ENCODE measurements at places on chromosomes 13 and 19.
A peak's percentile ranks its signal among the peaks of the same experiment; 100 is the strongest.

GRCh38 chr19:46350029-46350757 lies 3.3 kb downstream of the PPP5C start:
- DNase-seq = peak; percentile 13

DNA sequence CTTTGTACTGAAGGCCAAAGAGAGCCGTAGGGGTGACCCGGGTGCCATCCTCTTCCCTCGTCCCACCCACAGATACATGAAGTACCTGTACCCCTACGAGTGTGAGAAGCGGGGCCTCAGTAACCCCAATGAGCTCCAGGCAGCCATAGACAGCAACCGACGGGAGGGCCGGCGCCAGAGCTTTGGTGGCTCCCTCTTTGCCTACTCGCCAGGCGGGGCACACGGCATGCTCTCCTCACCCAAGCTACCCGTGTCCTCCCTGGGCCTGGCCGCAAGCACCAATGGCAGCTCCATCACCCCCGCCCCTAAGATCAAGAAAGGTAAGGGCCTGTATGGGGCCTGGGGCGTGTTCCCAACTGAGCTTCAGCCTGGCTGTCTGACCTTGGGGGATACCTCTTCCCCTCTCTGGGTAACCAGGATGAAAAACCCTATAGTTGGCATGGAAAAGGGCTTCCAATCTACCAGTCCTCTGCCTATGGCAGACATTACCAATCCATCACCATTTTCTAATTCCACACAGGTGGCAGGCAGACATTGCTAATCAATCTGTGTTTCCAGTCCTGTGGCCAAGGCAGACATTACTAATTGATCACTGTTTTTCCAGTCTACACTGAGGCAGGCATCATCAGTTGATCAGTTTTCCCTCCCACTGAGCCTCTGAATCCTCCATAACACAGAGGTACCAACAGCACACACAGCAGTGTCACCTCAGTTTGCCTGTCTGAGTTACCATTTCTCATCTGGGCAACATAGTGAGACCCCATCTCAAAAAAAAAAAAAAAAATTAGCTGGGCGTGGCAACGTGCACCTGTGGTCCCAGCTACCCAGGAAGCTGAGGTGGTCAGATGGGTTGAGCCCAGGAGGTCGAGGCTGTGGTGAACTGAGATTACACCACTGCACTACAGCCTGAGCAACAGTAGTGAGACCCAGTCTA lies 19.1 kb upstream of the WDR18 start:
- no peak for DNase-seq

GRCh38 chr19:47376589-47377144 lies 27.6 kb downstream of the DHX34 start:
- no peak for DNase-seq

- no peak for DNase-seq
Observed at GRCh38 chr19:5829567-5830310, 9.8 kb downstream of the FUT6 start.

GRCh38 chr13:114339857-114340534 lies 25.7 kb downstream of the CHAMP1 start:
- DNase-seq = peak; percentile 29

DNA sequence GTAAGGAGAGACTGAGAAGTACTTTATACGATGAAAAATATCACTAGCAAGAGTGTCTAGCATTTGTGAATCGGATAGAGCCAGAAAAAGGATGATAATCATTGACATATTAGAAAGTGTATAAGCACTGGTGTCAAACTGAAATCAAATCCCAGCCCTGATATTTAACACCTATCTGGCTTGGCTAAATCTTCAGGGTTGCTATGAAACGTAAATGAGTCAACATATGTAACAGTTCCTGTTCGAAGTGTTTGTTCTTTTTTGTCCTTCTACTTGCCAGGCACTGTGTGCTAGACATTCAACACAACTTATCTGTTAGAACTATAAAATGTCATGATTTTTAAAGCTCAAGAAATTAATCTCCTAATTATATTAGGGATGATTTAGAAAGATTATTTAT lies 40.8 kb downstream of the SERPINE3 start:
- DNase-seq = no peak

- DNase-seq = no peak
Observed at GRCh38 chr13:89227356-89227755, 1556.2 kb downstream of the SLITRK5 start.

- no peak for DNase-seq
Observed at GRCh38 chr19:48720251-48720612, 707 bp upstream of the MAMSTR start.

DNA sequence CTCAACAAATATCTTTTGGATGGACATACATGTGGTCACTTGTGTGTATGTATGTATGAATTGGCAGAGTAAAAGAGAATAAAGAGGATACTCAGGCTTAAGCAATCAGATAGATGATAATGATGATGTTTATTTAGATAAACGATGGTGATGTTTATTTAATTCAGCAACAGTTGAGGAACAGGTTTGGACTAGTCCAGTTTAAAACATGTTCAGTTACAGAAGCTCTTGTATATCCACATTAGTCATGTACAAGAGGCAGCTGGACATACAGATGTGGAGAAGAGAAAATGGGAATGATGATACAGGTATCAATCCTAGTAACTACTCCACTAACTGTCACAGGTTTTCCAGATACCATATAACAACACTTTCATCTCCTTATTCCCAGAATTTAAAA lies 232.1 kb downstream of the DIAPH3 start:
- DNase-seq = no peak

- DNase-seq = no peak
Observed at GRCh38 chr13:50208826-50209335, 193.6 kb downstream of the KCNRG start.

- no peak for DNase-seq
Observed at GRCh38 chr19:17623224-17623935, 64.8 kb downstream of the UNC13A start.

DNA sequence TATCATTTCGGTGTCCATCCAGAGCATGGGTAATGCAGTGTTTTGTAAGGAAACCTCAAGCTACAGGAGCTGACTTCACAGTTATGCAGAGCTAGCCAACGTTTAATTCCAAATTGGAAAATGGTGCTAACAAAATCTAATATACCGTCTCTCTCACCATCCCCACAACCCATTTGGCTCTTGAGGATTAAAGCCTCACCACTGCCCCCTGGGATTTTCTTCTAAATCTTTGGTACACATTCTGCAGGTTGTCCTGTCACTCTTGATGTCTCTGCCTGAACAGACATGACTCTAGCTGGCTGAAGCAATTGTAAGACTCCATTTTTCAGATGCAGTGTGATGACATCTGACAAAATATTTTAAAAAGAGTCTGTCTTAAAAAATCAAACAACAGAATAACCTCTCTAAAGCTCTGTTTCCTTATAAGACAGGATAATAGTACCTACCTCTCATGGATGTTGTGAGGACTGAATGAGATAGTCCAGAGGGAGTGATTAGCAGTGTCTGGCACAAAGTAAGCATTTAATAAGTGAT lies 451.8 kb downstream of the SUCLA2 start:
- no peak for DNase-seq

DNA sequence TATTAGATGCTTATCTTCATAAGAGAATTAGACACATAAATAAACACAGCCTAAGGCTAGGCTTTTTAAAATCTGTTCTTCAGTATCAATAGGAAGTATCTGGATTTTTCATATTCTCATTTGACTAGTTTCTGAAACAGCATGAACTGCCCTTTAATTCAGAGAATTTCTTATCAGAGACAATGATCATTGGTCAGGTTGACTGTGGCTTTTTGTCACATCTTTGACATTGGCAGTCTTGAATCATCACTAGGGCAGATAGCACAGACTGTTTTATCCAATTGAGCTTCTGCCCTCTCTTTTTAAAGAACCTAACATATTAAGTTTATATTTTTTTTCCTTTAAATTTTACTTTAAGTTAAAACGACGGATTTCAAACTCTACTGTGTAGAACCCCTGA lies 59.6 kb downstream of the DPY19L3 start:
- DNase-seq = no peak

GRCh38 chr19:5969476-5969875 lies 8.5 kb downstream of the RANBP3 start:
- DNase-seq = no peak

GRCh38 chr19:751501-752341 lies 809 bp downstream of the MISP start:
- DNase-seq = no peak

- no peak for DNase-seq
Observed at GRCh38 chr19:3097442-3097871, 3.3 kb downstream of the GNA11 start.

GRCh38 chr19:51027873-51028272 lies 1.5 kb upstream of the KLK11 start:
- DNase-seq = no peak

DNA sequence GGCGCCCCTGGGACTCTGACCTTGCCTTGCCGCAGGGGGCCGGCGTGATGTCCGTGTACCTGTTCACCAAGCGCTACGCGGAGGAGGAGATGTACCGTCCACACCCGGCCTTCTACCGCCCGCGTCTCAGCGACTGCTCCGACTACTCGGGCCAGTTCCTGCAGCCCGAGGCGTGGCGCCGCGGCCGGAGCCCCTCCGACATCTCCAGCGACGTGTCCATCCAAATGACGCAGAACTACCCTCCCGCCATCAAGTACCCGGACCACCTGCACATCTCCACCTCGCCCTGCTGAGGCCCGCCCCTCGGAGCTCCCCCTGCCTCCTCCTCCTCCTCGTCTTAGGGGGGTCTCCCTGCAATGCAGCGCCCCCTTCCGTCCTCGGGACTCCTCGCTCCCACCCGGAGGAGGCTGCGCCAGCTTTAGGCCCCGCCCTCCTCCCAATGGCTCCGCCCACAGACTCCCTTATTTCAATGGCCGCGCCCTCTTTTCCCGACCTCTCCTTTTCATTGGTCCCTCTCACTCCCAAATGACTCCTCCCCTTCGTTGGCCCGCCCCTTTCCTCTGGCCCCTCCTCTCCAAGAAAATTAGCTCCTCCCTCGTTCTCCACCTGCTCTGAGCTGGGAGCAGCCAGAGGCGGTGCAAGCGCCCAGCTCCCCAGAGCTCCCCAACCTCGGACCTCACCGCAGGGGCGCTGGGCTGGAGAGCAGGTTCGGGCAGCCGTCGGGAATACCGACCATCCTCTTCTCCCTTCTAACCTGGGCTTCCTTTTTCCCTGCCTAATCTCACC lies 20.5 kb upstream of the CACNG8 start:
- DNase-seq = no peak

GRCh38 chr19:40692212-40692551 lies 1.7 kb upstream of the NUMBL start:
- DNase-seq = no peak

- DNase-seq = no peak
Observed at GRCh38 chr13:27644302-27644701, 22.6 kb downstream of the POLR1D start.

GRCh38 chr13:44971656-44972595 lies 17.3 kb downstream of the NUFIP1 start:
- DNase-seq = no peak

- DNase-seq = peak; percentile 31
Observed at GRCh38 chr19:51690454-51691073, 2.6 kb upstream of the SPACA6 start.

- no peak for DNase-seq
Observed at GRCh38 chr13:31011901-31012654, 79.6 kb downstream of the TEX26 start.

DNA sequence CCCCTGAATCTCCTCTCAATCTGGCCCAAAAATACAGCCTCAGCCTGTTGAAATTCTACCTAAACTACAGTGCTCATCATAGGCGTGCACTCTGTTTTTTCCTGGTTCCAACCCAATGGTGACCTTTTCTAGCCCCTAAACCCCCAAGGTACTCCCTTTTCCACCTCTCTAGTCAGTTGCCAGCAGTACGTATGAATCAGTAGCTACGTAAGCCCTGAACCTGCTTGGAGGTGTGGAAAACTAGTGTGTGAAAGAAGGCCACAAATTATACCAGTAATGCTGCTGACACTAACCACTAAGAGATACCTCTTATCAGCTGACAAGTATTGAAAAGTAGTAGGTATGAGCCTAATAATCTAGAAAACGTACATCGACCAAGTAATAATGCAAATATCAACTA lies 60.9 kb downstream of the FOXO1 start:
- DNase-seq = no peak

DNA sequence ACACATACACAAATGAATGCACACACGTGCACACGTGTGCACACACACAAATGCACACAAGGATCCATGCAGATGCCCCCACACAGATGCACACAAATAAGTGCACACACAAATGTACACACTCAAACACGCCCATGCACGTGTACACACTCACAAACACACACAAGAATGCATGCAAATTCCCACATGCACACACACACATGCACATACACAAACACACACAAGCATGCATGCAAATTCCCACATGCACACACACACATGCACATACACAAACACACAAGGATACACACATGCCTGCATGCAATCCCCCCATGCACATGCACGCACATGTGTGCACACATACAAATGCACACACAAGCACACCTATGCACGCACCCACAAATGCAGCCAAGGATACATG lies 13.3 kb downstream of the GNA15 start:
- no peak for DNase-seq

DNA sequence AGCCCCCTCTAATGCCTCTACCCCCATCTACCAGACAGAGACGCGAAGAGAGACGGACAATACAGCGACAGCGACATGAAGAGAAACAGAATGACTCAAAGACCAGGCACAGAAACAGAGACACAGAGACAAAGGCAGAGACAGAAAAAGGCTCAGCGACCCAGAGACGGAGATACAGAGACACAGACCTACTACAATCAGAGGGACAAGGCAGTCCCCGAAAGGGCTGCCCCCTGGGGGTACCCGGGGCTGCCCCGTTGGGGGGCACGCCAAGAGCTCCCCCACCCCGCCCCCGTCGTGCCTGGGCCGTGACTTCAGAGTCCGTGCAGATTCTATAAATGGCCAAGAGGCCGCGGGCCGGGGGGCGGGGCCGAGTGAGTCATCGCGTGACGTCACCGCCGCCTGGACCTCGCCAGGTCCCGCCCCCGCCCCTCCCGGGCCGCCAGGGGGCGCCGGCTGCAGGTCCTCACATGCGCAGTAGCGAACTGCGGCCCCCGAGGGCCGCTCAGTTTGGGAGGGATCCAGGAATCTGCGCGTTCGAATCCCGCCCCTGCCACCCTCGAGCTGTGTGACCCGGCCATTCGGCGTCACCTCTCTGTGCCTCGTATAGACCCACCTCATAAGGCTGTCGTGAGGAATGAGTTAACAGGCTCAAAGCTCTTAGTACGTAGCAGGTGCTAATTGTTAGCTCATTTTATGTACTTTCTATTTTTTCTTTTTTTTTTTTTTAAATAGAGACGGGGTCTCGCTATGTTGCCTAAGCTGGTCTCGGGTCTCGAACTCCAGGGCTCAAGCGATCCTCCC lies 2.7 kb upstream of the CNN1 start:
- peak; percentile 89 for DNase-seq
